EL (cell line): ENCODE measurements at places on chromosomes 16 and 17.

DNA sequence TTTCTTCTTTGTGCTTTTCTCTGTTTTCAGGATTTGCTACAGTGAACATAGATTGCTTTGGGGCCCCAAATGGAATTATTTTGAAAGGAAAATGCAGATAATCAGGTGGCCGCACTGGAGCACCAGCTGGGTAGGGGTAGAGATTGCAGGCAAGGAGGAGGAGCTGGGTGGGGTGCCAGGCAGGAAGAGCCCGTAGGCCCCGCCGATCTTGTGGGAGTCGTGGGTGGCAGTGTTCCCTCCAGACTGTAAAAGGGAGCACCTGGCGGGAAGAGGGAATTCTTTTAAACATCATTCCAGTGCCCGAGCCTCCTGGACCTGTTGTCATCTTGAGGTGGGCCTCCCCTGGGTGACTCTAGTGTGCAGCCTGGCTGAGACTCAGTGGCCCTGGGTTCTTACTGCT lies 1.2 kb downstream of the STH start:
- DNase-seq, result no peak

- DNase-seq, result no peak
Observed at GRCh38 chr16:63175313-63175712, 1139.1 kb upstream of the CDH8 start.

DNA sequence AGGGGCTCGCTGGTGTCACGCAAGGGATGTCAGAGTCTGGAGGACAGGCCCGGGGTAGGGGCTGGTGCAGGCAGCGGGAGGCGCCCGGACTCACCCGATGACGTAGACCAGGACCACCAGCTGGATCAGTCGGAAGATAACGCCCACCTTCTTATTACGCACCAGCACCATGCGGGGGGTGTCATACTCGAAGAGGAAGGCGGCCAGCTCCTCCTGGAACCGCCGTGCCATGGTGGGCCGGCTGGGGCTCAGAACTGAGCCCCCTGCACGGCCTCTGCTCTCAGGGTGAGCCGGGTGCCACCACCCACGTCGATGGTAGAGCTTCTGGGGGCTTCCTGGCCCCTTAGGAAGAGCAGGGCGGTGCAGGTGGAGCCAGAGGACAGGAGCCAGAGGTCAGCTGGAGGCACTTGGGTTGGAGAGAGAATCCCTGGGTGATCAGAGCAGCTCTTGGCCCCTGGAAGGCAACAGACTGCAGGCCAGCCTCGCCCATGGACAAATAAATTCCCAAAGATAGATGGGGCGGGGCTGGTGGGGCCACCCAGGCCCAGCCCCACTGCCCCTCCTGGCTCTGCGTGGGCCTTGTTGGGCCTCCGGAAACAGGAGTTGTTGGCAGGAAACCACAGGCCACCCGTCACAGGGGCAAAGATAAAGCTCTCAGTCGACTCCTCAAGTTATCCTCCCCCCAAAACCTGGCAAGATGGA lies at the start of gene P2RX1:
Gene P2RX1 (minus strand): TSS at position 471 of the 702 bp plus-strand sequence. CDS start 240 bp downstream, at position 231.
- DNase-seq, result no peak

GRCh38 chr16:78537511-78537910 lies 438.1 kb downstream of the WWOX start:
- no peak for DNase-seq

DNA sequence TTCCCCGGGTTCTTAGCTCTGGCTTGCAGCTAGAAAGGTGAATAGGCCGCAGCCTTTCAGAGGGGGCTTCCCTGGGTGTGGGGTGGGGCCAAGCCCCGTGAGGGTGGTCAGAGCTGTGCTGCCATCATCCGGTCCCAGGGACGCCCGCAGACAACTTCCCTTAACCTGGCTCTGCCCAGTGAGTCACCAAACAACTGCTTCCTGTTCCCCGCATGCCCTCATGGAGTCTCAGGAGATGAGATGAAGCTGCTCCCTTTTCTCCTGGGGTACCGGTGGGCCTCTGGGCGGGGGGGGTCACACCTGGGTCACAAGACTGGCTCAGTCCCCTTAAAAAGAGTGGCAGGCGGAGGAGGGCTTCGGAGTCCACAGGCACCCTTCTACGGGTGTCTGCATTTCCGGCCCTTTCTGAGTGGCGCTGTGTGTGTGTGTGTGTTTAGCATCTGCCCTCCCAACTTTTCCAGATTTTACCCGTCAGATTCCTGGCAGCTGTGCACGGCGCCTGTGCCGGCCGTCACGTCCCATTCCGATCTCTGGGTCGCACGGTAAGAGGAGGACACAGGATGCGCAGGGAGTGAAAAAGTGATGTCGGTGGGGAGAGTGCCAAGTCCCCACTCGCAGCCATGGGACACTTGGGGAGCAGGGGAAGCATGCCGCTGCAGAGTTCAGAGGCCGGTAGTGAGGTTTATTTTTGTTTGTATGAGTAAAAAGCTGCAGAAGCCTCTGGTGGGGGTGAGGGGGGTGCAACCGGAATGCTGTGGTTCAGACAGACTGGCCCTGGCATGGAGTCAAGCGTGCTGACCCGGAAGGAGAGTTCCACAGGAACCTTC lies 16.8 kb downstream of the HIC1 start:
- DNase-seq, result peak; percentile 91

DNA sequence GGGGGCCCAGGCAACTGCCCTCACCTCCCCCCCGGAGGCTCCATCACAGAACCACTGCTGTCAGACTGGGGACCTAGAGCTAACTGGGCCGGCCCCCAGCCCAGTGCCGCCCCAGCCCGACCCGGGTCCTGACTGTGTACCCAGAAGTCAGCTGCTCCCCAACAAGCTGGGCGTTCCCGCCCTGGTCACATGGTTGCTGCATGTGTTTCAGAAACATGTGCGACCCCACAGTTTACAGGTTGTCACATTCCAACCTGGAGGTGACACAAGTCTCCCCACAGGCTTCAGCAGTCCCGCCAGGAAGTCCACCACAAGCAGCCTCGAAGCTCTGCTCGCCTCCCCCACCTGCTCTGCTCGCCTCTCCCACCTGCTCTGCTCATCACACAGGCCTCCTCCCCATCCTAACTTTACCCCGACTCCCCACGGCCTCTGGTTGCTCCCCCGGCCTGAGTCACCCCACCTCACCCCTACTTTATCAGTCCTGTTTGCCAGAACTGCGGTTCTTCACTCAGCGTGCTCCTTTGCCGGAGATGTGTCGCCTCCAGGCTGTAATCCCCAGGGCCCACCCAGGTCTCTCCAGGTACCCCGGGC lies 968 bp downstream of the MRPL28 start:
- DNase-seq, result no peak

DNA sequence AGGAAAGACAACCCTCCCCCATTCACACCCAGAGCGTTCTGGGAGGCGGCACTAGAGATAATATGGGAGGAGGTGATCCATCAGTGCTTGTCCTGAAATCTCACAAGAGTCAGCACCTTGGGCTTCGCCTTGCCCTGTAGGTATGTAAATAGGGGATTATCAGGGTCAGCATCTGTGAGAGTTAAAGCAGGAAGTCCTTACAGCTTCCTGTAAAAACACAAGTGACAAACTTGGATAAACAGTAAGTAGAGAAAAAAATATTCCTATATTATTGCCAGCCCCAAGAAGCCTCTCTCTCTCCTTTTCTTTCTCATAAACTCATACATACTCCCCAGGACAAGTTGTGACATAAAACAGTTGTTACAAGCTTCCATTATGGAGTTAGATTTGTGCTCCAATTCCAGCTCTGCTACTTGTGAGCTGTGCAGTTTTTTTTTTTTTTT lies 187.7 kb downstream of the MAF start:
- DNase-seq, result no peak
